ENCODE measurements at places on chromosomes 13 and 19.

DNA sequence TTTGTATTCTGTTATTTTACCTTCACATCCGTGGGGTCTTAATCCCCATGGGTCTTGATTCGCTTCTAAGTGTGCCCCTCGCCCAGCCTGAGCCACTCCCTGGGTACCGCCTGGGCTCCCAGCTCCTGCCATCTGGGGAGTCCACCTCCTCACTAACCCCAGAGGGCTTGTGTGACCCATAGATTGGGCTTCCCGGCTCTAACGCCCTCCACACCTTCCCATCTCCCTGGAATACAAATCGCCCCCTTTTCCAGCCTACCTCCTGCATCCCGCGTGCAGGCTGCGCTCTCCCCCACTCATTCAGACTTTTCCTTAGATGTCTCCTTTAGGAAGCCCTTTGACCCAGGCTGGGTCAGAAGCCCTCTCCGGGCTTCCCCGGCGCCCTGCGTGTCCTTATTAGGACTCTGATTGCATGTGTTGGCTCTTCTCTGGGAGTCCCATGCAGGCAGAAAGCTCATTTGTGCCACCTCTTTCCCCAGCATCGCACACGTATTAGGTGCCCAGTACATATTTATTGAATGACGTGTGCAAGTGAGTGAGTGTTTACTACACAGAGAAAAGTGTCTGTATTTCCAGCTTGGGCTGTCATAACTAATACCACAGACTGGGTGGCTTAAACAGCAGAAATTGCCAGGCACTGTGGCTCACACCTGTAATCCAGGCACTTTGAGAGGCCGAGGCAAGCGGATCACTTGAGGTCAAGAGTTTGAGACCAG, 757 bp downstream of the CCDC124 start:
- no peak for DNase-seq

GRCh38 chr19:43719378-43719868, 3.5 kb downstream of the IRGC start:
- no peak for DNase-seq

DNA sequence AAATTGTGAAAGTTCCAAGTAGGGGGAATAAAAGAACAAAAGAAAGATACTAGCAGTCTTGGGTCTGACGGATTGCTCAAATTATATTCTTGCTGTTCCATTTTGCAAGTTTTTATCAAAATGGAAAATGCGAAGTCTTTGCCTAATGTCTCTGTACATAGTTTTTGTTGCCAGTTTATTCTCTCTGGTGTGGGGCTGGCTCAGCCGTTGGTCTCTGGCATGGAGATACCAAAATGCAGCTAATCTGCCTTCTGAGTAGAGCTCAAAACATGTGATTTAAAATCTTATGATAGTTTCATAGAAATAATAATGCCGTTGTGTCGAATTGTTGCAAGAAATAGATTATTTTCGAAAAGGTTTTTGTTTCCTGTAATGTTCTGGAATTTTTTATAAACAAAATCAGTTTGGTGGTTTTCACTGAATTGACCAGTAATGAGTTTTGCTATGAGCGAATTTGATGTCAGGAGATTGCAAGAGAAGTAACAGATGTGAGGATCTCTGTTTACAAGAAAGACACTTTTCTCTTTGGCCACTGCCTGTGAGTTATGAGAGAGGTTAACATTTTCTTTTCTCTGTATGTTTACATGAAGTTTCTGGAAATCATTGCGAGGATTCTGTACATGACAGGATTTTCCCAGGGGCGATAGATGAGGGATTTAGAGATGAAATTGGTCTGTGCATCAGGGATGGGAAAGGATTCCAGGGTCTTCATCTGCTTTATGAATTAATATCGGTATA, 147.0 kb downstream of the DCT start:
- DNase-seq = no peak

DNA sequence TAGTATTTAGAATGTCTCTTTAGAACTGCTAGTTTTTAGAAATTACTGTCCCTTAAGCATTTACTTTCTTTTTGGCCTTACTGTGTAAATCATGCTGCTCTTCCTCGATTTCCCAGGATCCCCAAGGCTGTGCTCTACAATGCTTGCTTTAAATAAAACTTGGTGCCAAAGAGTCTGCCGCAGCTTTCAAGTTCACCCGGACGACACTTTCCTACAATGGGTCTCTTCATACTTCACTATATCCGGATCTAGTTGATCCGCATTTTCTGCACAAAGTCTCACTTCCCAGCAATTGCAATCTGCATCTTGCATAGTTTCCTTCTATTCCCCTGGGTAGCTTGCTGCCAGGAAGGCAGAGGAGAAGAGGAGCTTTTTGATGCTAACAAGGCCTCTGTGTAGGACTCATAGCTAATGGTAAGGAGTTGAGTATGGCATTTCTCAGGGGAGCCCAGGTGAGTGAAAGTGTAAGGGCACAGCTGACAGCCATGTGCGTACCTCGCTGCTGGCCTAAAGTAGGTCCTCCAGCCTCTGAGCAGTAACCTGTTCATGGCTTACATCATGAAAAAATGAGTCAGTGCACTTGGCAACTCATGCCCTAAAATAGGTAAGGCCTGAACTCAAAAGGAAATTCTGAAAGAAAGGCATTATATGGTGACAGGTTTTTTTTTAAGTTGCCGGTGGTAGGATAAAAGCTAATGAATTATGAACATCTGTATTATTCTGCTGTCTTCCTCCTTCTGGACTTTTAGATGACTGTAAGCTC, 101.6 kb downstream of the ENOX1 start:
- no peak for DNase-seq

GRCh38 chr13:38670627-38671026, 16.2 kb upstream of the FREM2 start:
- DNase-seq = no peak

DNA sequence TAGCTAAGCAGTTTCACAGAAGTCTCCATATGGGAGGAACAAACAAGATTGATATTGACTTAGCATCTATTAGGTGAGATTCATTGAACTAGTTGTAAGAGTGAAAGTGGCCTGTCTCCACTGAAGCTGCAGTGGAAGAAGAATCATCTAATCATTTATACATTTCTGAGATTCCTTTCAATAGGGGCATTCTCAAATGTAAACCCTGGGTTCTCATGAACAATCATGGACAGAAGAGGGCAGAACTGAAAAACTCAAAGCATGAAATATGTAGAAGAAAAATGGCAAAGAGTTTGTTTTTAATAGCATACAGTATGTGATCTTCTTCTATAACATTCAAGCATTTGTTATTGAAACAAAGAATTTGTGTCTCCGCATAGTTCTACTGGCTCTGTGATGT, 17.6 kb upstream of the POSTN start:
- DNase-seq = no peak
